ENCODE measurements at places on chromosomes 6 and 20. TPM values are rescaled to one million over a fixed set of nuclear protein-coding genes. Genes with fewer than 3 reads are reported as not detected.

The MARCKS gene
- 45.4 TPM for total RNA-seq

The ZC3H12D gene
- 2.0 TPM for total RNA-seq

The OPRM1 gene
- total RNA-seq, result not detected

The CLVS2 gene
- total RNA-seq, result not detected

The OXT gene
- total RNA-seq, result not detected

The SIRPA gene
- total RNA-seq, result 51.9 TPM

The TREML2 gene
- 0.44 TPM for total RNA-seq

The SLC17A2 gene
- not detected for total RNA-seq
